ENCODE measurements at places on chromosomes 16 and 17.

- peak; percentile 81 for DNase-seq
These were observed 3.6 kb downstream of the OSGIN1 start for GRCh38 chr16:83956336-83957289.

DNA sequence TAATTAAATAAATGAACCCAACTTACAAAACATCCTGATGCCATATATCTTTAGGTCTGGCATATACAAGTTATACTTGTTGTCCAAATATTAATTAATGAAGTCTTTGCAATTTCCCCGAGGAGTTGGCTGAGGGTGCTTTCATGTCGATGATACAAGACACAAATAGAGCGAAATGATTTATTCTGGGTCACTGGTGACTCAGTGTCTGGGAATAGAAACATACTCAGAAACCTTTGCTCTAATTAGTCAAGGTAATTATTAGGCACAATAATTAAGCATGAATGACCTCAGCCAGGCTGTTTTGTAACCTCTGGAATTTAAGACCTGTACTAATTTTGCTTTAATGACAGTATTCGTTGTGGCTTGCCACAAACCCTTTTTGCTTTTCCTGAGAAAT, 37.0 kb upstream of the HAPSTR1 start:
- DNase-seq: no peak

- DNase-seq: peak; percentile 75
These were observed 26.6 kb upstream of the KCNG4 start for GRCh38 chr16:84266451-84266850.

DNA sequence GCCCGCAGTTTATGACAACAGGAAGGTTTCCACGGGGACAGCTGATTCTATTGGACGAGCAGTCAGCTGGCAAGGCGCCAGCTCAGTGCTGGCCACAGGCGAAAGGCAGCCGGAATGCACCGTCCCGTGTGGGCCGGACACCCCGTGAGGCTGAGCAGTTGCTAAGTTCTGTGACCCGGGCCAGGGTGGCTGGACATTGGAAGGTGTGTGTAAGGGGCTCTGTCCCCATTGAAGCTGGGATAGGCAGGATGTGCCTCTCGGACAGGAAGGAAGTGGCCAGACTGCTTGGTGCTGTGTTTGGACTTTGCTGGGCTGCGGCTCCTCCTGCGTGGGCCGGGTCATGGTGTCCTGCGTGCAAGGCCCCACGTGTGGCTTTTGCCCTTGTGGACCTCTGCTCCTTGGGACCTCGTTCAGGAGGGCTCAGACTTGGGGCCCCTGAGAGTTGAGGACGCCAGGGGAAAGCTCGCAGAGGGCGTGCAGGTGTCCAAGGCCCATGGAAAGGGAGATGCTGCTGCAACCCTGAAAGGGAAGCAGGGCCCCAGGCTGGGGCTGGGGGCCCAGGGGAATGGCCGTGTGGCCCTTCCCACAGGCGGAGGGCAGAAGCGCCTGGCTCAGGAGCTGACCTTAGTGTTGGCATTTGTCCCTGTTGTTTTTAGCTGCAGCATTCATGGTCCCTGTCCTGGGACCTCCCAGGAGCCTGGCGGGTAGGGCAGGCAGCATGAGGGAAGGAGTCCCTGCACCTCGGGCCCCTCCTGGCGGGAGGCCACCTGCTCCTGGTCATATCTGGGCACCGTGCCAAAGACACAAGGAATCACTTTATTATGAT, 10.0 kb downstream of the BAIAP2 start:
- DNase-seq: peak; percentile 80

GRCh38 chr17:72515291-72516065, 394.7 kb downstream of the SOX9 start:
- peak; percentile 69 for DNase-seq

DNA sequence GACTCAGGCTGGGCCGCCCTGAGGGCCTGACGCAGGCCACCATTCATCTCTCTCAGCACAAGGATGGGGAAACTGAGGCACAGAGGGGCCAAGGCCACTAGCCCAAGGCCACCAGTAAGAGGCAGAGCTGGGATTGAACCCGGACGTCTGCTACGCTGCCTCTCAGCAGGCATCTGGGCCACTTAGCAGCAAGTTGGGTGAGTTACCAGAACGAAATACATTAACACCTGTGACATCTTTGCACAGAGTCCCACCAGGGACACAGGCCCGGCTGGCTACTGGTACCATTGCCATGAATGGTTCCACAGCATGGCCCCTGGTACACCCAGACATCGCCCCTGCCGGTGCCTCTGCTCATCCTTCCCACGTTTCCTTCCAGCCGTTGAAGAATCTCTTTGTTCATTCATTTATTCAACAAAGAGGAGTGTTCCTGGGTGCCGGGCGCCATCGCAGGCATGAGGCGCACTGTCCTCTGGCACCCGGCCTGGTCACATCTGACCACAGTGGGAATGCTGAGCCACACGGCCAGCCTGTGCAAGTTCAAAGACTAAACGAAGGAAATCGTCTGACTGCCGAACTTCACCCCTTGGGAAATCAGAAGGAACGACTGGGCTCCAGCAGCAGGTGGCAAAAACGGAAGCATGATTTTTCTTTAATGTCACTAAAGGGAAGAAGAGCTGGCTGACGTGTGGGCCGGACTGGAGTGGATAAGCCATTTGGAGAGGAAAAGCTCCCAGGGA, 7.4 kb upstream of the ZNF469 start:
- DNase-seq: no peak
